Left hindlimb (tissue), 1 donor: ENCODE measurements at places on chromosomes 7 and 10.

DNA sequence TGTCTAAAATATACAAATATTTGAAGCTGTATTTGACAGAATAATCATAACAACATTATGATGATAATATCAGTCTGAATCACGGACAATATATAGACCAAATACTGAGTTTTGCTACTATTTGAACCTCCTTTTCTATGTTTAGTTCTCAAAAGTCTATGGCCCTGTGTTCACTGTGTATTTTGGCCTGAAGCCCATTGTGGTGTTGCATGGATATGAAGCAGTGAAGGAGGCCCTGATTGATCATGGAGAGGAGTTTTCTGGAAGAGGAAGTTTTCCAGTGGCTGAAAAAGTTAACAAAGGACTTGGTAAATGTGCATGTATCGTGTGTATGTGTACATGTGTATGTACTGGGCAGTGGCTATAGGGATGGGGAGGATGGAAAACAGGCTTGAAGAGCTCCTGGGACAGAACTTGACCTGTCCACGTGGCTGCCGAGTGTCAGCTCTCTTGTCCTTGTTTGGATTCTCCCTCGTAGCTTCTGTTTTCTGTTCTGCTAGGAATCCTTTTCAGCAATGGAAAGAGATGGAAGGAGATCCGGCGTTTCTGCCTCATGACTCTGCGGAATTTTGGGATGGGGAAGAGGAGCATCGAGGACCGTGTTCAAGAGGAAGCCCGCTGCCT lies 4.2 kb downstream of the CYP2C18 start:
- DNase-seq: no peak

- no peak for DNase-seq
Observed at GRCh38 chr7:157514306-157514705, 177.5 kb downstream of the DNAJB6 start.

DNA sequence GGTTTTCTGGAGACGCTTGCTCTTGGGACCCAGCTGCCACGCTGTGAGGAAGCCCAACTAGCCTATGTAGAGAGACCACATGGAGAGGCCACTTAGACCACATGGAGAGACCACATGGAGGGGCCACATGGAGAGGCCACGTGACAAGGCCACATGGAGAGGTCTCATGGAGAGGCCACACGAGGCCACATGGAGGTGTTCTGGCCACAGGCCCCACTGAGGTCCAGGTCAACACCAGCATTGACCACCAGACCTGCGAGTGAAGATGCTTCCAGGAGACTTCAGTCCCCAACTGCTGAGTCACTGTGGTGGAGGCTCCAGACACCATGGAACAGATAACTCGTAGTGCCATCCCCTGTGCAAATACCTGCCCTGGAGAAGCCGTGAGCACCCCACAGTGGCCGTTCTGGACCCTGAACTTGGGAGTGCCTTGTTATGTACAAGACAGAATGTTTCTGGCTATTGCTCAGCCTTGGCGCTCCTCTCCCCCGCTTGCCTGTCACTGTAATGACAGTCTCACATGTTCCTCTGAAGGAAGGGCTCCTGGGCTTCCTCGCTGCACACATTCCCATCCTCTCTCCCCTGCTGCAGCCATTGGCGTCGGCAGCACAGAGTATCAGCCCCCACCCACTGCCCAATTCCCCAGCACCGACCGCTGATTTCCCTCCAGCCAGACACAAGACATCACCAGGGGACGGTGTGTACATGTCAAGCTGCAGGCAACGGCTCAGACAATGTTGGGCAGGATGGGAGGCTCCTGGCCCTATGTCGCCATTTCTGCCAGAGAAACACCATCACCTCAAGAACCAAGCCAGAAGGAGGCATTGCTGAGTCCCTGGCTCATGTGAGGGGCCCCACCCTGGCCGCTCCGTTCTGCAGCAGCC lies 49.0 kb upstream of the TNRC18 start:
- DNase-seq: no peak

DNA sequence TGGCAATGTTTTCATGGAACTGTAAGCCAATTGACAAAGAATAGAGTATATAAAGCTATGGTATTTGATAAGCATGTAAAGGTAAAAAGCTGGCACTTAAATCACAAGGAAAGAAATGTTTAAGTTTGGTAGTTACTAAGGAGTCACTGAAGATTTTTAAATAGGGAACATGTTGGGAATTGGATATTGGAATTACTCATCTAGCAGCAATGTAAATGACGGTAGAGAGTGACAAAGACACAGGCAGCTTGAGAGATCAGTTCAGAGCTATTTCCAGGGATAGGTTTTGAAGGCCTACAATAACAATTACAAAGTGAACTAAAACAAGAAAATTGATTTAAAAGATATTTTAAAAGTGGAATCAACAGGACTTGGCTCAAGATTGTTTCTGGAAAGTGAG lies 36.8 kb downstream of the SP8 start:
- no peak for DNase-seq

- no peak for DNase-seq
Observed at GRCh38 chr10:62992145-62992721, 140.9 kb upstream of the NRBF2 start.

- no peak for DNase-seq
Observed at GRCh38 chr7:97819161-97819560, 53.0 kb downstream of the ASNS start.

- no peak for DNase-seq
Observed at GRCh38 chr7:101913851-101914250, 96.4 kb downstream of the CUX1 start.
